ENCODE measurements at places on chromosomes 16 and 17.
A peak's percentile ranks its signal among the peaks of the same experiment; 100 is the strongest.

DNA sequence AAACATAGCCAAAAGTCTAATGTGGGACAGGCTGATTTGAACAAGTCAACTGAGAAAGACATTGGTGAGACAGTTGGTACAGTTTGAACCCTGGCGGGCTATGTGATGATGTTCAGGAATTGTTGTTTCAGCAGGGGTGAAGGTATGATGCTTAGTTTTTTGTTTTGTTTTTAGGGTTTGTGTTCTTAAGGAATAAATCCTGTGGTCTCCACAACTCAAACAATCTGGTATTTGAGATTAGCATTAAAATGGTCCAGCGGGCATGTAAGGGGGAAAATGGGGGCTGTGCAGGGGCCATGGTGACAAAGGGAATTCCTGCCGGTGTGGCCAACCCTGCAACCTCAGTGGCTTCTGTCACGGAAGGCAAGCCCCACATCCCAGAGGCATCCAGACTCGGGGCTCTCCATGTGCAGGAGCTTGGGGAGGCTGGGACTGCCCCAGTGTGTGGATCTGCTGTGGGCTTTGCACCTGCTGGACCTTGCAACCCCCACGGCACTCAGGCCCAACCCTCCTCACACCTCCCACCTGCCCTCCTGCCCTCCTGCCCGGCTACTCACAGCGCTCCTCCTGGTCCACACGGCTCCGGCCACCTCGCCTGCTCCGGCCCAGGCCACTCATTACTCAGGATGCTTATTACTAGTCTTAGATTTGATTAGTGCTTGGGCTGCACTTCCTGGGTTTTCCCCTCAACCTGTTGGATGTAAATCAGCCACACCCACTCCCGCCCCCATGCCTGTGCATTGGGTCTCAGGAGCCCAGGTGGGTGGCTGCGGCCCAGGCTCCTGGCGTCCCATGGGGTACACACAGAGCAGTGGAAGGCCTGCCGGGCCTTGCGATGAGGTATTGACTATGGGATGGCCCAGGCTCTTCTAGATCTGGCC, at the start of gene TNFRSF13B:
Gene TNFRSF13B, minus strand, starts transcription at position 661 of the 881 bp plus-strand sequence. Its CDS starts 43 bp downstream, at position 618.
- DNase-seq = no peak

DNA sequence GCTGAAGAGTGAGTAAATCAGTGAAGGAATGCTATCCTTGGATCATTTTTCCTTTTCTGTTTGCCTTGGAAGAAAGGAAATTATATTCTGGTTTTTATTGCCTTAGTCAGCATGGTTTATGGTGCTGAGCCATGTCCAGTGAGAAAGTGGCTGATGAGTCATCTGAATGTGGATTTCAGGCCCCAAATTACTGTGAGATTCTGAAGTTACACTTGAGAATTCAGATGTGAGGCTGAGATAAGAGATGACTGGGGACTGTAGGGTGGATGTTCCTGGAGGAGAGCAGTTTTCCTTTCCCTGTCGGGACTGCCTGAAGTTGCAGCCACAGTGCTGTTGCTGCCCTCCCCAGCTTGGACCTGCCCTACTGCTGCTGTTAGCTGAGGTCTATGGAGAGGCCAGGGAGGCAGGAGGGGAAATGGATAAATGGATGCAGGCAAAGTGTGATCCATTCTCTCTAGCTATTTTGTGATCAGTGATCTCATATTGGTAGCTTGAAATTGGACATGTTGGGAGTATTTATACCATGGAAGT, 4.2 kb upstream of the MAP3K14 start:
- DNase-seq = no peak

DNA sequence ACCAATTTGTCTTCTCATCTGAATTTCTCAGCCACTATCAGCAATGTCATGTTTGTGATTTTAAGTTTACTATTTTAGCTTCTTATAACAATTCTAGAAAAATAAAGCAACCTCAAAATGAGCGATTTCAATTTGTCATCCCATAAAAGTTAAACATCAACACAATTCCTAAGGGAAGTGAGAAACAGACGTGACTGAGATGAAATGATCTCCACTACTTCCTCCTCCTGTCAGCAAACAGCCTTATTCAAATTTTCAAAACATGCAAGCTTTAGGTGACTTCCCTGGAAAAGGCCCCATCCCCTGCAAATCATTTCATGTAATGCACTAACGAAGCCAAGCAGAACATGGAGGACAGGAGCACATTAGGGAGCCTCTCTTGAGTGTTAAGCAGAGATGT, 64.9 kb downstream of the ZNF652 start:
- no peak for DNase-seq

- DNase-seq = no peak
Observed at GRCh38 chr16:3738541-3738940, 21.2 kb upstream of the TRAP1 start.

DNA sequence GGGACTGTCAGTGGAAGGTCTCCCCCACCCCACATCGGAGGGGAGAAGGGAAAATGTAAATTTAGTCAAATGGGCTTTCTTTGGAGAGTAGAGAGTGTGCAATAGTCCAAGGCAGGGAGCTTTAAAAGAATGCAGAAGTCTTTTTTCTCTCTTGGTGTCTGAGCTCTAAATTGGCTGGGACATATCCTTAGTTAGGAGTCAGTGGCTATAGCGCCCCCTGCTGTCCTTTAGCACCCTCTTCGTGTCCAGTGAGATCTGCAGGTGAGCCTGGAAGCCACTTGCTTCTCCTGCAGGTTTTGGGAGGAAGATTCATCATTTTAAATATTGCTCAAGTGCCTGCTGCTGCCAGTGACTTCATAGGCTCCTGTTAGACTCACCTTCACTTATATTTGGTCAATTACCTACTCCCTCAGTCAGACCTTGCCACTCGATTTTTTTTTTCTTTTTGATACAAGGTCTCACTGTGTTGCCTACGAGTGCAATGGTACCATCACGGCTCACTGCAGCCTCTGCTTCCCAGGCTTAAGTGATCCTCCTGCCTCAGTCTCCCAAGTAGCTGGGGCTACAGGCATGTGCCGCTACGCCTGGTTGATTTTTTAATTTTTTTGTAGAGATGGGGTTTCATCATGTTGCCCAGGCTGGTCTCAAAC, 174.8 kb downstream of the PRKCB start:
- DNase-seq = peak; percentile 62

DNA sequence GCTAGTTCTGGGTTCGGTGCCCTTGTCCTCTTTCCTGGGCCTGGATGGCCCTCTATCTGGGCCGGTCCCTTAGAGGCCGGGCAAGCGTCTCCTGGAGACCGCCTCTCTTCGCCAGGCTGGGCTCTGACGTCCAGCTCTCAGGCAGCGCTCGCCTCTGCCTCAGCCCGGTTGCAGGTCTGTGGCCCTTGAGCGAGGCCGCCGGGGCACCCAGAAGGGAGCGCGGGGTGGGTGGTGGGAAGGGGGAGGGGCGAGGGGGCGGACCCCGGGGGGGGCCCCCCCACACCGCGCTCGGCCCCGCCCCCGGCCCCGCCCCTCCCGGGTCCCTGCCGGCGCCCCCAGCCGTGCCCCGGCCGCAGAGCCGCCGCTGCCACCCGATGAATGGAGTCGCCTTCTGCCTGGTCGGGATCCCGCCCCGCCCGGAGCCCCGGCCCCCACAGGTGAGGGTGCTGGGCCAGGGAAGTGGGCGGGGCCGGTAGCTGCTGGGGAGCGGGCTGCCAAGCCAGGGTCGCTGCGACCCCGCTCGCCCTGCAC, at the start of gene ARHGAP23:
Gene ARHGAP23, plus strand, starts transcription at position 353 of the 531 bp plus-strand sequence. Its CDS starts 22 bp downstream, at position 375.
- no peak for DNase-seq

DNA sequence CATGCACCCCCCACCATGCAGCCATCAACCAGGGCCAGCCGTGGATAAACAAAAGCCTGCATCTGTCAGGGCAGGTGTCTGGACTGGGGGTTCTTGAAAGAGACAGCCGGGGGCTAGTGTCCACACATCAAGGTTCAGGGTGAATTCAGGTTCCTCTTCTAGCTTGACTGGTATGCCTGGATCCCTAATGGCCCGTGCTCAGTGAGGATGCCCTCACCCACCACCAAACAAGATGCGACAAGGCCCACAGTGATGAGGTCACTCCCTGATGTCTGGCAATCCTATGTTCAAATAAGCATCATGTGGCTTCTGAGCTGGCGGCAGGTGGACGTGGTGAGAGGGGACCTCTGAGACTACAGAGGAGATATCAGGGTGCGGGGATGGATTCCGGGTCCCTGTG, 64.6 kb downstream of the GOSR1 start:
- no peak for DNase-seq

DNA sequence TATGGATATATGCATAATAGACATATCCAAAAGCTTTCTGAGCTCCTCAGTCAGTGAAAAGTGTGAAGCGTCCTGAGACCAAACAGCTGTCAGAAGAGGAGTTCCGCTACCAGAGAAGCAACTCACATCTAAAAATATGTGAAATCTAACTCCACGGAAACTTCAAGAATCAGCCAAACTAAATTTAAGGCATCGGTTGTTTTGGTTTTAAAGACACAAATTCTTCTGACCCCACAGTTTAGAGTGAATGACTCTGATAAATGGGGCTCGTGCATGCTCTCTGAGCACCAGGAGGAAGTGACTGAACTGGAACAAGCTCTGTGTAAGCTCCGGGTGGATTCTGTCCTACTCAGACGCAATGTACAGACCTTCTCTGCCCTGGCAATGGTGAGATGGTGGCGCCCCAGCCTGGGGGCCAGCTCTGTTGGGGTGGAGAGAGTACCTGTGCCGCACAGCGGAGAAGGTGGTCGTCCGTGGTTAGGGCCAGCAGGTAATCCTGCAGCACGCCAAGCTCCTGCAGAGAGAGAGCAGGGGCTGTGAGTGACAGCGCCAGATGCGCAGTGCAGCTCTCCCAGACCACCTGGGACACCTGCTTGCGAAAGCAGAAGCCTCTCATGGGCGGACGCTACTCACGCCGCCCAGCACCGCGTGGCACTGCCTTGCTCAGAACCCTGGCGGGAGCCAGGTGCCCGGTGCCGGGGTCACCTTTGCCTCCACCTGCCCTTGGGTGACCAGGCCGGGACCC, 44.4 kb upstream of the ATP2A3 start:
- no peak for DNase-seq

DNA sequence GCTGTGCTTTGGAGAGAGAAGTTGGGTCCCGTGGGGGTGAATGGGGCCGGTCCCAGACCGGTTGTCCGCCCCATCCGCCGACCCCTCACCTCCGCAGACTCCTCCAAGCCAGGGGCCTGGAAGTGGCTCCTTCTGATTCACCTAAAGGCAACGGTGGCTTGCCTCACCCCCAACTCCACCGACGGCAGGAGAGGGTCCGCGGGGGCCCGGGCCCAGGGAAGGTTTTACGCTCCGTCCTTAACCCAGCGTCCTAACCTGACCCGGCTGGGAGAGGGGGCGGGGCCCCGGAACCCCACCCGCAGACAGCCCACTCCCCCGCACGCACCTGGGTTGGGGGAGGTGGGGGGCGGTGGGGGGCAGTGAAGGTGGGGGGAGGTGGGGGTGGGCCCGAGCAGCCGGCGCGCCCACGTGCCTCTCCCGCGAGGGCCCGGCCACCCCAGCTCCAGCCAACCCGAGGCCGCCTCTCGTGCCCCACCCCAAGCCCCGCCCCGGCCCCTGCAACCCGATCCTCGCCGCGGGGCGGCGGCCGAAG, 12.7 kb upstream of the CD300A start:
- DNase-seq = no peak

- DNase-seq = no peak
Observed at GRCh38 chr17:17958982-17959381, 13.2 kb downstream of the TOM1L2 start.

DNA sequence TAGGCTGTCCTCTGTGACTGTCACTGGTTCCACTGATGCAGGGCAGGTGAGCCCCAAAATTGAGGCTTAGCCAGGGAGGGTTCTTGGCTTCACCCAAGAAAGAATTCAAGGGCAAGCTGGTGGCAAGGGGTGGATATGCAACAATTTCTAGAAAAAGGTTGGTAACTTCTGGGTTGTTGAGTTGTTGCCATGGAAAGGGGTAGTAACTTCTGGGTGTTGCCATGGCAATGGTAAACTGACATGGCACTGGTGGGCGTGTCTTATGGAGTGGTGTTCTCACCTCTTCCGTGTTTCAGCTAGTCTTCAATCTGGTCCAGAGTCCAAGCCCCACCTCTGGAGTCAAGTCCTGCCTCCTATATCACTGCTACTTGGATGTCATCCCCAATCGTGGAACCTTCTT, 9.5 kb upstream of the GUCY2D start:
- no peak for DNase-seq

GRCh38 chr16:88617268-88618031, 20.9 kb upstream of the IL17C start:
- no peak for DNase-seq

- no peak for DNase-seq
Observed at GRCh38 chr16:68162413-68162812, 73.5 kb downstream of the ESRP2 start.

Data from activated CD4-positive, CD25-positive, alpha-beta regulatory T cell (primary cell).